ENCODE measurements at places on chromosomes 13 and 19.
A peak's percentile ranks its signal among the peaks of the same experiment; 100 is the strongest.

GRCh38 chr13:107721125-107721869 is 494.0 kb downstream of the LIG4 start:
- no peak for DNase-seq

- DNase-seq = no peak
Observed at GRCh38 chr13:74090869-74091605, 43.2 kb downstream of the KLF12 start.

DNA sequence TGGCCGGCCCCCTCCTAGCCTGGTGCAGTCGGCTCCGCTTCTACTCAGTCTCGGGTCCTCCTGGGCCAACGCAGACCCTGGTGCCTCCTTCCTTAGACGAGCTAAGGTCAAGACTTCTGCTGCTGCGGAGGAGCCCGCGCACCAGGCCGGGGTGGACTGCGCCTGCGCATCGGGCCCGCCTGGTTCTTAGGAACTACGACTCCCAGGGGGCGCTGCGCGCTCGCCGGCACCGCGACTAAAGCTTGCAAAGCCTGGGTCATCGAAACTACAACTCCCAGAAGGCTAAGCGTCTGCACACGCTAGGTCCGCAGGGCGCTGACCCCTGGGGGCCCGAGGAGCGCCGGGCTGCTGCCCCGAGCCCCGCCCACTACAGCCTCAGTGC is at the start of gene ZNF835:
Gene ZNF835, minus strand, starts transcription at position 145 of the 382 bp plus-strand sequence. CDS start 6,559 bp downstream, outside the sequence.
- peak; percentile 82 for DNase-seq

- DNase-seq = no peak
Observed at GRCh38 chr19:28834996-28835395, 378.0 kb downstream of the UQCRFS1 start.

- DNase-seq = no peak
Observed at GRCh38 chr19:29308977-29309590, 96.1 kb upstream of the UQCRFS1 start.

DNA sequence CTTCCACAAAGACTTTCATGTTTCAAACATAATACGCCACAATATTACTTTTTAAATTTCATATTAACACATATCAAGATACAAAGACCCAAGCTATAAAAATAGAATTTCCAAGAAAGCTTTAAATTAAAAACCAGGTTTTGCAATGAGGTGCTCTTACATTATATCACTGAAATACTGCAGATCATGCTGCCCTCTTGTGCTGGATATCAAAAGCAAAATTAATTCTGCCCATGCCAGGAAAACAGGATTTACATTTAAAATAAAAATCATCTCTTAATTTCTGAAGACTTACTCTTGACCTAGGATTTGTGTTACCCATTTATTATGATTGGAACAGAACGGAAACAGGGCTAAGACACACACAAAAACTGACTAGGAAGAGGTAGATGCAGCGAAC is 145.0 kb downstream of the ABCC4 start:
- DNase-seq = no peak

DNA sequence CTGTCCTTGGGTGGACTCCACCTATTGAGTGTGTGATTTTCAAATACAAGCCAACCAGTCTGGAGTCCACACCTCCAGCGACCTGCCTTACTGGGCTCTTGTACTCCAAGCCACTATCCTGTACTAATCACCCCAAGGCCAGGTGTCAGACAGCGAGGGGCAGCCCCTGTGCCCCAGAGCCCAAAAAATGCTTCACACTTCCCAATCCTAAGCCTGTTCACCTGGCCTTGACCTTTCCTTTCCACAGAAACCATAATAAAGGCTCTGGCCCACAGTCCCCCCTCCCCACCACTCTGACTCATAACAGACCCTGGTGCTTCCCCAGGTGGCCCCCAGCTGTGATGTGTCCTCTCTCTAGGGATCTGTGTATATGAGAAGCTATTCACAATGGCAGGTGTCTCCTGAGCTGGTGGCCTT is 3.9 kb downstream of the CD209 start:
- DNase-seq = no peak

DNA sequence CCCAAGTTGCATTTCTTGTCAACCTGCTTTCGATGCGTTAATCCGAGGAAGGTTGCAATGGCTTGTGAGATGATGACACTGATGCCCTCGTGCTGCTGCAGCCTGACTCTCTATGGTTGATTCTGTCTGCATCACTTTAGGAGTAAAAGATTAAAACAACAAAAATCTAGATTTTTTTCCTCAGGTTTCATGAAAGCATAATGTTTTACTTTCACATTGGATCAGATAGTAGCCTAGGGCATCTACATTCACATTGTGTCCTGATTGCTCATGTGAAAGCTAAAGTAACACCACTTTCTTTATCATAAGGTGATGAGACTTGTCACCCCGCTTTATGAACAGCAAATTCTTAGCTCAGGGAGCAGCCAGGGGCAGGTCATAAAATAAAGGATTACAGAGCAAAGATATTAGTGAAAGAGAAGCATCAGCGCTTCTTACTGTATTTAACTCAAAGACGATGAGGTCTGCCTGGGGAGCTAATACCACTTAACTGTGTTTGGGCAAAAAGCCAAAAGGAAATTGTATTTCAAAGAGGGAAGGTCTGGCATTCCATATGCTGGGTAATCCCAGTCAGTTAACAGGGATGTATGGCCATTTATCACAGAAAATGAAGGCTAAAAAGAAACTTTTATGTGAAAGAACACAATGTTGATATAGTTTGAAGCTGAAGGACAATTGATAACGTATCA is 270.5 kb downstream of the GPC6 start:
- no peak for DNase-seq
